ENCODE measurements at places on chromosomes 1 and 21.

- DNase-seq: no peak
These were observed 616 bp downstream of the MCOLN3 start for GRCh38 chr1:85047472-85048295.

DNA sequence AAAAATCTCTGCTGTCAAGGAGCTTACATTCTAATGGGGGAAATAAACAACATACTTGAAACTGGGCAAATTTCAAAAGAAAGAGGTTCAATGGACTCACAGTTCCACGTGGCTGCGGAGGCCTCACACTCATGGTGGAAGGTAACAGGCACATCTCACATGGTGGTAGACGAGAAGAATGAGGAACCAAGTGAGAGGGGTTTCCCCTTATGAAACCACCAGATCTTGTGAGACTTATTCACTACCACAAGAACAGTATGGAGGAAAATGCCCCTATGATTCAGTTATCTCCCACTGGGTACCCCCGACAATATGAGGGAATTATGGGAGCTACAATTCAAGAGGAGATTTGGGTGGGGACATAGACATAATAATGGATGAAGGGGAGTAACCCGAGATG lies 226.4 kb downstream of the ZP4 start:
- DNase-seq: no peak

DNA sequence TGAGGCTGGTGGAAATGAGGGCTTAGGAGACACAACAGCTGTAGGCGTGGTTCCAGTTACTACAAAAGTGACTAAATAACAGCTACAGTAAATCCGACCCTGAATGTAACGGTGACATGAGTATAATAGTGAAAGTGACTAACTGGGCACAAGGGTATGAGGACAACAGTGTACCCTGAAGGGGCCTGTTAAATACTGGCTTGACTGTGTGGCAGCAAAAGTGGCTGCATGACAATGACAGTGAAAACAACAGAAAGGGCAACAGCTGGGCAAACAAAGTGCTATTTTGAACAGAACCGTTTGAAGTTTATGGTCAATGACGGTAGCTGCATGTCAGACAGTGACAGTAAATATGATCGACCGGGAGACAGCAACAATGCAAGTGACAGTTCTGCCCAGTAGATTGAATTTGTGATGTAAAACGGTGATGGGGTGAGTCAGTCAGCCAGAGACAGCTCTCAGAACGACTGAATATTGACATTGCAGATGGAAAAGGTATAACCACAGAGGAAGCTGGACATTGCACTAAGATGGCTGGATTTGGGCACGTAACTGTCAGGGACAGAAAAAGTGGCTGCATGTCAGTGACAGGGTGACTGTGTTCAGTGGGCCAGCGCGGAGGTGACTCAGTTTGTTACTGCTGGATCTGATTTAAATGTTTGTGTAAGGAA lies 1.2 kb upstream of the ZBTB40 start:
- no peak for DNase-seq

GRCh38 chr1:1435106-1435903 lies at the start of gene VWA1:
Gene VWA1 (plus strand): TSS chr1:1435690. CDS start chr1:1435749, 59 bp downstream.
- DNase-seq: peak; percentile 52

DNA sequence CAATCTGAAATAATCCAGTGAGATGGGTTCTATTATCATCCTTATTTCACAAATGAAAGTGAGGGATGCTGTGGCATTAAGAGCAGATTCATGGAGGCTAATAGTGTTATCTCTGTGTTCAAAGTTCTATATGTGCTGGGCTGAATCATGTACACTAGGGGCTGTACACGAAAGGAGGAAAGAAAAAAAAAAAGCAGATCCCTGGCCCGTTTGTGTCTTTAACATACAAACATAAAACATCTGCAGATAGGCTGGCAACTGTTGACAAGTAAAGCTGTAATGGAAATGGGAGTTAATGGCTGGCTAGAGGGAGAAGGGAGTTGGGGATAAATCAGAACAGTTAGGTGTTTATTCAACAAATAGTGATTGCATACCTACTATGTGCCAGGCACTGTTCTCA lies 3.1 kb downstream of the WNT2B start:
- no peak for DNase-seq

- DNase-seq: no peak
These were observed 93.7 kb downstream of the TTC3 start for GRCh38 chr21:37166733-37167132.

Data from stimulated activated CD8-positive, alpha-beta memory T cell treated with anti-CD3 and anti-CD28 coated beads, Interleukin-7, amount 100 ng/mL, for 48 hours (primary cell).